ENCODE measurements at places on chromosomes 6 and 20. TPM values are rescaled to one million over a fixed set of nuclear protein-coding genes. Genes with fewer than 3 reads are reported as not detected.

The LBP gene
- not detected for total RNA-seq

The SLC4A11 gene
- 1.1 TPM for total RNA-seq

The MUC22 gene
- total RNA-seq = not detected

The VGLL2 gene
- total RNA-seq = not detected

The DNMT3B gene
- total RNA-seq = 3.8 TPM

The SLC24A3 gene
- 47.8 TPM for total RNA-seq

The DTD1 gene
- 23.8 TPM for total RNA-seq

The PLEKHG1 gene
- total RNA-seq = 4.1 TPM

The OTOR gene
- not detected for total RNA-seq

The MAP1LC3A gene
- 16.9 TPM for total RNA-seq

The LY6G5C gene
- 3.9 TPM for total RNA-seq

The ABT1 gene
- 18.1 TPM for total RNA-seq

GRCh38 chr20:51137461-51137860 is 114.6 kb upstream of the KCNG1 start:
- H3K27me3 ChIP-seq = no peaks in the 10 kb centered on the region
- H3K4me3 ChIP-seq = no peak overlapping the region
- no peaks in the 10 kb centered on the region for H3K36me3 ChIP-seq
- DNase-seq = no peak

DNA sequence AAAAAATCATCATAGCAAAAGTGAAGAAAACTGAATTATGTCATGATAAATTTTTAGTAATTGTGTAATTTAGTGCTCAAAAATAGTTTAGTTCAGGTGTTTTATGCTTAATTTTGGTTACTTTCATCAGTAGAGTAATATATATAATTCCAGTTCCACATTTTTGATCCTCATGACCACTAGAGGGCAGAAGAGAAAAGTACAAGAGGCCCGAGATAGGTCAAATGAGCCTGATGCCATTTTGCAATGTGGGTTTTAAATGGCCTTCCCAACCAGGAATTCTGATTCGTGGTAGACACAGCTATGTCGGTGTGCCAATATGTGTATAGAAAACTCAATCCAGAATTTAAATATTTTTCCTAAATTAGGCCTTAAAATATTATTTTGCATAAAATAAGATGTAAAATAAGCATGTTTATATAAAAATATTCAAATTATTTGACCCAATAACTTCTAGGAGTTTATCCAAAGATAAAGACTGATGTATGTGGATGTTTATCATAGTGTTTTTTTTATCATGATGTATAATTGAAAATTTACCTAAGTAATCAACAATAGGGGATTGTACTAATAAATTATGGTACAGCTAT is 159.7 kb upstream of the RPS6KA2 start:
- no peaks in the 10 kb centered on the region for H3K36me3 ChIP-seq
- DNase-seq = peak; percentile 79
- H3K27me3 ChIP-seq = no peaks in the 10 kb centered on the region
- no peaks in the 10 kb centered on the region for H3K4me1 ChIP-seq
- H3K4me3 ChIP-seq = no peak overlapping the region
- no peak overlapping the region for H3K27ac ChIP-seq

GRCh38 chr6:98871057-98871456 is 36.7 kb downstream of the POU3F2 start:
- H3K36me3 ChIP-seq = no peaks in the 10 kb centered on the region
- no peak for DNase-seq
- no peak overlapping the region for H3K27ac ChIP-seq
- H3K4me1 ChIP-seq = no peaks in the 10 kb centered on the region

DNA sequence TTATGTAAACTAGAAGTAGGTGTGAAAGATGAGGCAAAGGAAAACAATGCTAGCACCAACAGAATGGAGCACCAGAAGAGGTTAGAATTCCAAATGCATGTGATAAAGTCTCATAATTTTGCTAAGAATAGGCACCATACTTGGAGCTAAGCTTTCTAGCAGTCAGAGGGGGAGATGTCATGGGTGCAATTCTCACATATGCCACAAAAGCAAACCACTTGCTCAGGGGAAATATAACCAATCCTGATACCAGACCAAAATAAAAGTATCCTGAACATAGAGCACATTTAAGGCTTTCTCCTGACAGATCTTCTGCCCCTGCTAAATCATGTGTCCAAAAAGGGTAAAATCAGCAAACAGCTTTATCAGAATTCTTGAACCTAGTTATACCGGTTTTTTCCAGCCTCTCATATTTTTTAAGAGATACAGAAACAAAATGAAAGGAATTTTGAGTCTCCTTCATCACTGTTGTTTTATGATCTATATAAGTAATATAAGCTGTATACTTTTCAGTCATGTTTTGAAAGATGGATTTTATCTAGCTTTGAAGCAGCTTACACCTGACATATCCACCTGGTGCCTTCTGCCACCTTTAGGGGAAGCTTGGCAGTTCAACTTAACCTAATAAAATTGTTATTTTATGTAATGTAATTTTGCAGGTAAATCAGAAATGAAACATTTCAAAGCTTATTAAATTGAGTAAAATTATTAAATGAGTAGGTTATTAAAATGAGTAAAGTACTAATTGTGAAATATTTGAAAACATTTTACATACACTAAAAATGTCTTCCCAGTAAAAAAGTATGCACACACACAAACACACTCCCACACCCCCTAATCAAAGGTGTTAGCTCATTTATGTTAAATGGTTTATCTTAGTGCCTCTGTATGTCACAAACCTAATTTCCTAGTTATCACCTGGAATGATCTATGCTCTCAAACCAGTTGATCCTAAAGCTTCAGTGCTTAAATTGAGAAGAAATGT is 2.8 kb downstream of the SPO11 start:
- DNase-seq = no peak
- H3K27ac ChIP-seq = no peak overlapping the region
- no peaks in the 10 kb centered on the region for H3K36me3 ChIP-seq
- peaks cover 75% of the 10 kb centered on the region for H3K27me3 ChIP-seq

DNA sequence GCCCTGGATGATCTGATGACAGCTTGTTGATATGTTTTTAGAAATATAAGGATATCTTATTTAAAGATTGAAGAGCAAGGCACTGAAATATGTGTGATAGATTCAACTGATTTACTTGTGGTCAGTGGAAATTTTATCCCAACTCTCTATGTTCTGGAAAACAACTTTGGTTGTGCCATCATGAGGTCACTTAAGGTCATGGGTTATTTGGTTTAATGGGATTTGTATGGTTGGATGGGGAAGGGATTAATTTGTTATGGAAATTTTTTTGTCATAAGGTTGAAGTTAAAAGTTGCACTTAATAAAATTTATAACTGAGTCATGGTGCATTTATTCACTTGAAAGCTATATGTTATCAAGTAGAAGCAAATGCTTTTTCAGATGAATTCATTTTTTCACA is 214.3 kb upstream of the LAMP5 start:
- H3K27ac ChIP-seq = no peak overlapping the region
- H3K27me3 ChIP-seq = no peaks in the 10 kb centered on the region
- H3K4me3 ChIP-seq = no peak overlapping the region
- H3K36me3 ChIP-seq = no peaks in the 10 kb centered on the region
- H3K4me1 ChIP-seq = peaks cover 6% of the 10 kb centered on the region

- H3K4me3 ChIP-seq = peak overlapping the region; percentile 39
- H3K27ac ChIP-seq = peak overlapping the region; percentile 58
- peak; percentile 49 for DNase-seq
- peaks cover 30% of the 10 kb centered on the region for H3K4me1 ChIP-seq
Observed at GRCh38 chr6:10426781-10427279, 12.0 kb upstream of the TFAP2A start.

GRCh38 chr6:36686668-36687513 is 8.4 kb downstream of the CDKN1A start:
- H3K4me1 ChIP-seq = peaks cover 6% of the 10 kb centered on the region
- no peak for DNase-seq
- no peaks in the 10 kb centered on the region for H3K27me3 ChIP-seq
- peaks cover 8% of the 10 kb centered on the region for H3K36me3 ChIP-seq
- H3K27ac ChIP-seq = no peak overlapping the region

GRCh38 chr20:43544501-43544900 is 14.3 kb upstream of the SGK2 start:
- no peak overlapping the region for H3K27ac ChIP-seq
- H3K4me3 ChIP-seq = no peak overlapping the region
- no peak for DNase-seq
- H3K4me1 ChIP-seq = no peaks in the 10 kb centered on the region
- no peaks in the 10 kb centered on the region for H3K36me3 ChIP-seq

- no peak overlapping the region for H3K4me3 ChIP-seq
- DNase-seq = no peak
- H3K4me1 ChIP-seq = no peaks in the 10 kb centered on the region
- no peaks in the 10 kb centered on the region for H3K27me3 ChIP-seq
- H3K27ac ChIP-seq = no peak overlapping the region
Observed at GRCh38 chr20:16283978-16284377, 289.3 kb downstream of the KIF16B start.

DNA sequence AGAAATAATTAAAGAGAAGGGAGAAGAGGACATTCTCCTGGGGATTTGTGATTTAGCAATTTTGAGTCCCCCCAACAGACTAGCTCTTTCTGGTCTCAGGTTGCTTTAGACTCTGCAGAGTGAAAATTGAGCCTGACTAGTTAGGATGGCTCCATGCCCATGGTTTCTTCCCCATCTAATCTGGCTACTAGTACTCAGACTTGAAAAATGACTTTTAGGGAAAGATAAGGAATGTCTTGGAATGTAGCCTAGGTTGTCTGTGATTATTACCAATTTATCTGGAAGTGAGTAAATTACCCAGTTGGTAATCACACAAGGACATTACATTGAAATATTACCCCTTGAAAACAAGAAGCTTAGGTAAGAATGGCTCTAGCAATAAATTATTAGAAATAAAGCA is 4.2 kb downstream of the BEND6 start:
- H3K36me3 ChIP-seq = no peaks in the 10 kb centered on the region
- H3K27me3 ChIP-seq = no peaks in the 10 kb centered on the region
- DNase-seq = no peak
- H3K27ac ChIP-seq = no peak overlapping the region

GRCh38 chr6:32982084-32982701 is 13.8 kb downstream of the BRD2 start:
- H3K4me1 ChIP-seq = no peaks in the 10 kb centered on the region
- H3K27ac ChIP-seq = peak overlapping the region; percentile 18
- peak; percentile 36 for DNase-seq

DNA sequence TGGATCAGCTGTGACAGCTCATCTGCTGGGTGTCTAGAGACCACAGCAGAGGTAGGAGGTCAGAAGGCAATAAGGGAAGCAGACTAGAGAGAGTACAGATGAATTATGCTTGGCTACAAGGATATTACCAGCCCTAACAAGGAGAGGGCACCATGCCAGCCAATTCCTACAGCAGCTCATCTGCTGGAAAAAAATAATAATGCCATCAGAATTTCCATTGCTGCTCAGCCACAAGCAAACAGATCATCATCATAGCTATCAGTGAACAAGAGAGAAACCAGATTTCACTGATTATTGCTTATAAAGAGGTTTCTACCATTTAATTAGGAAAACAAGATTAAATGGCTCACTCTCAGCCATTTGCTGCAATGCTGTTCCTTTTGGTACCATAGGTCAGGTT is 66.5 kb downstream of the PSMG4 start:
- H3K36me3 ChIP-seq = no peaks in the 10 kb centered on the region
- no peak overlapping the region for H3K4me3 ChIP-seq
- H3K27me3 ChIP-seq = no peaks in the 10 kb centered on the region

- H3K36me3 ChIP-seq = peaks cover under 1% of the 10 kb centered on the region
- no peak overlapping the region for H3K27ac ChIP-seq
- no peak for DNase-seq
- H3K4me3 ChIP-seq = no peak overlapping the region
Observed at GRCh38 chr6:7588506-7588905, 1.5 kb upstream of the SNRNP48 start.

GRCh38 chr20:32803092-32803491 is 16.7 kb upstream of the MAPRE1 start:
- DNase-seq = no peak
- no peaks in the 10 kb centered on the region for H3K27me3 ChIP-seq
- H3K4me1 ChIP-seq = peaks cover 6% of the 10 kb centered on the region
- no peak overlapping the region for H3K4me3 ChIP-seq
- no peak overlapping the region for H3K27ac ChIP-seq

- no peaks in the 10 kb centered on the region for H3K27me3 ChIP-seq
- H3K36me3 ChIP-seq = no peaks in the 10 kb centered on the region
- no peak for DNase-seq
- H3K4me3 ChIP-seq = no peak overlapping the region
- no peak overlapping the region for H3K27ac ChIP-seq
Observed at GRCh38 chr20:8913456-8913855, 155.4 kb upstream of the PLCB4 start.

DNA sequence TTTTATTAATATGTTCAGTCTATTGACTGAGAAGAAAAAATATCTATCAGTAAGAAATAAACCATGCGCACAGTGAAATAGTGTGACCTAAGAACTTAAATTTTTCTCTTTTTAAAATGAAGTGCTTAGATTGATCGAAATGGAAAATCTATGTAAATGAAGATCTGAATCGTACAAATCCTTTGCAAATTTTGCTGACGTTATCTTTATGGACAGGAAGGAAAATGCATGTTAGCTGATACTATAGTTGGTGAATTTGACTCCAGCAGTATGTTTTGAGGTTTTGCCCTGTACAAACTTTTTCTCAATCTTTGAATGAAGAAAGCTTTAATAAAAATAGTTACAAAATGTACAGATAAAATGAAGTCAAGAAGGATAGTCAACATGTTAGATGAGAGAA is 82.9 kb downstream of the NRN1 start:
- H3K27me3 ChIP-seq = no peaks in the 10 kb centered on the region
- DNase-seq = no peak
- H3K4me1 ChIP-seq = no peaks in the 10 kb centered on the region
- H3K36me3 ChIP-seq = no peaks in the 10 kb centered on the region
- no peak overlapping the region for H3K4me3 ChIP-seq

- no peak for DNase-seq
- H3K27ac ChIP-seq = no peak overlapping the region
- H3K4me1 ChIP-seq = no peaks in the 10 kb centered on the region
Observed at GRCh38 chr20:37288091-37288490, 1.4 kb upstream of the MANBAL start.

- peaks cover 36% of the 10 kb centered on the region for H3K27me3 ChIP-seq
- no peaks in the 10 kb centered on the region for H3K36me3 ChIP-seq
- H3K4me3 ChIP-seq = peak overlapping the region; percentile 12
- H3K4me1 ChIP-seq = no peaks in the 10 kb centered on the region
- DNase-seq = no peak
- no peak overlapping the region for H3K27ac ChIP-seq
Observed at GRCh38 chr6:32095338-32096086, 13.6 kb downstream of the TNXB start.
